H7 (cell line): ENCODE measurements at places on chromosomes 11 and 22. TPM values are rescaled to one million over a fixed set of nuclear protein-coding genes. Genes with fewer than 3 reads are reported as not detected.

DNA sequence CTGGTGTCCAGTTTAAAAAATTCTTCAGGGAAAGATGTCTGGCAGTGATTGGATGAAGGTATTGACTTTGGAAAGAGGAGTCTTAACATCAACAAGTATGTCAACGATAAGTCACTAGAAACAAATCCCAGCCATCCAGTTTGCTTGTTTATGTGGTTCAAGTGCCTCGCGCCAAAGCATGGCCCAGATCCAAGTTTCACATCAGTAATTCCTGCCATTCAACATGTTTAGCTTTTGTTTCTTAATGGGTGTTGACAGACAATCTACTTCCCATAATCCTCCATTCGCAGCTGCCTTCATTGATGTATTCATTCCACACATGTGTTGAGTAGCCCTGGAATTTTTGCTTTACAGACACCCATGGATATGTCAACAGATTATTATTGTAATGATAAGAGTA lies 77.8 kb downstream of the UBASH3B start:
- no peak for DNase-seq

Gene TMEM218
- total RNA-seq: 22.7 and 31.9 TPM in 2 replicates

GRCh38 chr11:64741375-64742086 lies 2.4 kb downstream of the RASGRP2 start:
- DNase-seq: peak; percentile 82

Gene LRRC10B
- total RNA-seq: 2.5 and 2.6 TPM in 2 replicates

- no peak for DNase-seq
Measured at GRCh38 chr11:119908573-119908904, 179.5 kb upstream of the NECTIN1 start.

Gene POU2F3
- total RNA-seq: 0.81 TPM in 1 of 2 replicates, not detected in the other

DNA sequence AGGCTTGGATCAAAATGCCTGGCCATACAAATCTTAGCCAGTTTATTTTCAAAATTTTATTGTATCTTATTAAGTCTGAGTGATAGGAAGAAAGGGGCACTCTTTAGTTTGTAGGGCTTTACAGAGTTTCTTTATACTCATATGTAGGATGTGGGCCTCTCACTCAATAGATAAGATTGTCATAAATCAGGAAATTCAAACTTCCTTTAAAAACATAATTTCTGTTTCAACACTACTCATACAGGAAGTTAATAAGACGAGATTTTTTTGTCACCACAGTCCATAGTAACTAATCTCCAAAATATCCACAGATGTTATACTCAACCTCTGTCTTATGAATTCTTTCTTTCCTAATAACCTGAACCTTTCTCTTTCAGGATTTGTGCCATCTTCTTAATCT lies 13.3 kb upstream of the OR56B4 start:
- DNase-seq: no peak
